Inflammatory macrophage (primary cell): ENCODE measurements at places on chromosomes 1 and 21.

DNA sequence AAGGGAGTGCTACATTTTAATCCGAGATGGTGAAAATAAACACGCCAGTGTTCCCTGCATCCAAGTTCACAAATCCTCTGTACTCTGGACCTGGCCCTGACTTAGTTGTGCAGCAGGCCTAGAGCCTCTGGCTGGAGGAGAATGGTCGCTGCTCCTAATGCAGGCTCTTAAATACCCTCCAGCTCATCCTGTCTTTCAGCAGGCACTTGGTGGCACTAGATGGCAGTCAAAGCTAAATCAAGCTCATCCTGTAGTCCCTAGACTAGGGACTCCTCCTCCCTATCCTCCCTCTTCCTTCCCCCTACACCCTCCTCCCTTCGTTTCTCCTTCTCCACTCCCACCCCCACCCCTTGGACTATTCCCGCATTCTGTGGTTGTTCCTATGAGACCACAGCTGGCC, 41.6 kb upstream of the MTR start:
- DNase-seq = no peak

GRCh38 chr1:181918880-181919525, 142.5 kb downstream of the ZNF648 start:
- no peak for DNase-seq

DNA sequence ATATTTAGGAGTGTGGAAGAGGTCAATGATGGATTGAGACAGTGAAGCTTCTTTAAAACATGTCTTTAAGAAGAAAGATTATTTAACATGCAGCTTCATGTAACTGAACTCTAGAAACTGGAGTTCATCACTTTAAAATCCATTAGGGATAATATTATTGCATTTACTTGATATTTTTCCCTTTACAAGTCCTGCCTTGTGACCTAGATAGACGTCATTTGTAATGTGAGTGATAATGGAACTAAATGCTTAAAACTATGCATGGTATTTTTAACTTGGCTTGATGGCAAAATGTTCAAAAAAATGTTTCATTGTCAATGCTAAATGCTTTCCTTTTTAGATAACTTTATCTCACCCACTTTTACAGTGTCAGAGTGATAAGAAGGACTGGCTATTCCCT, 723.7 kb downstream of the RWDD3 start:
- DNase-seq = no peak

- no peak for DNase-seq
These were observed 4.1 kb upstream of the POFUT2 start for GRCh38 chr21:45291613-45292398.

- DNase-seq = no peak
These were observed 35.2 kb upstream of the MUTYH start for GRCh38 chr1:45375104-45376090.

GRCh38 chr1:7984811-7985210, 23.3 kb downstream of the PARK7 start:
- DNase-seq = no peak
